ENCODE measurements at places on chromosomes 6 and 20.

GRCh38 chr20:9322661-9323060 is 191.7 kb upstream of the LAMP5 start:
- H3K27ac ChIP-seq = no peak overlapping the region
- no peaks in the 10 kb centered on the region for H3K4me1 ChIP-seq
- H3K36me3 ChIP-seq = no peaks in the 10 kb centered on the region
- no peak for DNase-seq

DNA sequence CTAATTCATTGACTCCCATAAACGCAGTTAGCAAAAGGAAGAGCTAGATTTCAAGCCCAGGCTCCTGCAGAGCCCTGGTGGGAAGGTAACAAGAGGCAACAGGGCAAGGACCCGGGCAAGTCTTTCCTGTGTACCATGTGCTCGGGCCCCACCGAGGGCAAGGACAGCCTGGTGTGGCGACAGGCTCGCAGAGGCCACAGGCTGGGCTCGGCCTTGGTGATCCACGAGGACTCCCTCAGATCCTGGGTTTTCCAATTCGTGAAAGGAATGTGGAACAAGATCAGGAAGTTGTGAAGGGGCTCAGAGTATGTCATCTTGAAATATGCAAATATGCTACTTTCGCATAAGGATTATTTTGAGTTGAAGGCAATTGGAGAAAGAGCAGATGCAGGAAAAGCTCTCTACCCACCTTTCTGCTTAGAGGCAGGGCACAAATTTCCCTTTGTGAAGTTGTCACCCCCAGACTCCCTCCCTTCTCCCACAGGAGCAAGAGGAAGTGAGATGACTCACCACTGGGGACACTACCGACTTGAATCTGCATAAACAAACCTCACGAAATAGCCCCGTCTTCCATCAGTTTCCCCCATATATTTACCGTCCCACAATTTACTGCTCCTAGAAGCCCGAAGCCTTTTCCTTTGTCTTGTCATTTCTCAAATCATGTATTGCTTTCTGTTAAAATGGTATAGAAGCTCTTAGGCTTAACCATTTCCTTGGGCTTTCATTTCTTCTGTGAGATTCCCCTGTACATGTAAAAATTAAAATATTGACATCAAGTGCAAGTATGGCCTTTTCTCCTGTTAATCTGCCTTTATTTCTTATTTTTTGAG is 79.0 kb downstream of the PSMG4 start:
- H3K27me3 ChIP-seq = no peaks in the 10 kb centered on the region
- no peak overlapping the region for H3K27ac ChIP-seq
- no peak overlapping the region for H3K4me3 ChIP-seq
- H3K36me3 ChIP-seq = no peaks in the 10 kb centered on the region
- H3K4me1 ChIP-seq = no peaks in the 10 kb centered on the region

DNA sequence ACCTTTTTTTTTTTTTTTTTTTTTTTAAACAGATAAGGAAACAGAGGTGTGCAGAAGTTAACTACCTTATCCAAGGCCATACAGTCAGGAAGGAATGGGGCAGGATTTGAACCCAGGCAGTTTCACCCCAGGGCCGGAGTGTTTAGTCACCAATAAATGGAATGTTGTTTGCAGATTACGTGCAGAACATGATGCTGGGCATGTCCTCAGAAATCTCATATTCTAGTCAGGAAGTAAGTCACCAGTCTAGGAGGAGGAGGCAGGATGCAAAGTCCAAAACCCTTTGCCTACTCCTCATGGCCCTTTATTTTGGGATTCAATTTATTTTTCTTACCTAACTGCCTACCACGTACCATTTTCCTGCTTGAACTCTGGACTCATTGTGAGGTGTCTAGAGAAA is 57.1 kb upstream of the LRRC1 start:
- no peak for DNase-seq
- H3K36me3 ChIP-seq = no peaks in the 10 kb centered on the region
- no peak overlapping the region for H3K27ac ChIP-seq
- H3K4me1 ChIP-seq = peaks cover 9% of the 10 kb centered on the region
- H3K4me3 ChIP-seq = no peak overlapping the region

DNA sequence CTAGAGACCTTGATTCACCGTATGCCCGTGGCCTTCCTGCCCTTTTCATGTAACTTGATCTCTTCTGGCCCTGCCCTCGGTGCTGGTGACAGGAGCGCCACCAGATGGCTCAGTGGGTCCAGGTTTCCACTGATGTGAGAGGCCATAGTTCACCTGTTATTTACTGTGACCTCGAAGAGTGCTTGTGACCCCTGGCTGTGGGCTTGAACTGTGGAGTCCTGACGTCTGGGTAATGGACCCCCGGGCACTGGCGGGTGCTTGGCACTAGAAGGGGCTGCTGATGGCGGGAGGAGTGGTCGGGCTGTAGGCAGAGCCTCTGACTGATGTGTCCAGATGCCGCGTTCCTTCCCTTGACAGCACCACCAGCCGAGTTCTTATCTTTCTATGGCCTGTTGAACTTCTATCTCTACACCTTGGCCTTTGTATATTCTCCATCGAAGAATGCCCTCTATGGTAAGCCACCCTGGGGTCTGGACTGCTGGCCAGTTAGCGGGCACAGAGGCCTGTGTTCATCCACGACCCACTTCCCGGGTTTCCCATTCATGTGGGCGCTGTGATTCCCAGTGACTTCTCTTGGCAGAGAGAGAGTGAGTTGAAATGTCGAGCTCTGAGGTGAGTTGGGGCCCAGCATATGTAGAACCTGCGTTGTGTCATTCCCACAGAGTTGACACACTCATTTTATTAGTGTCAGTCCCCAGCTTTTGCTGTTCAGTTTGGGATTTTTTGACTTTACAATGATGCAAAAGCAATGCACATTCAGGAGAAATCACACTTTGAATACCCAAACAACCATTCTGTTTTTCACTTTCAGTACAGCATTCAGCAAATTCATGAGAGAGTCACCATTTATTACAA is 14.9 kb downstream of the DYNLT1 start:
- H3K4me1 ChIP-seq = peaks cover 3% of the 10 kb centered on the region
- no peak for DNase-seq
- no peak overlapping the region for H3K4me3 ChIP-seq
- H3K27me3 ChIP-seq = no peaks in the 10 kb centered on the region
- H3K27ac ChIP-seq = no peak overlapping the region
- peaks cover 66% of the 10 kb centered on the region for H3K36me3 ChIP-seq

DNA sequence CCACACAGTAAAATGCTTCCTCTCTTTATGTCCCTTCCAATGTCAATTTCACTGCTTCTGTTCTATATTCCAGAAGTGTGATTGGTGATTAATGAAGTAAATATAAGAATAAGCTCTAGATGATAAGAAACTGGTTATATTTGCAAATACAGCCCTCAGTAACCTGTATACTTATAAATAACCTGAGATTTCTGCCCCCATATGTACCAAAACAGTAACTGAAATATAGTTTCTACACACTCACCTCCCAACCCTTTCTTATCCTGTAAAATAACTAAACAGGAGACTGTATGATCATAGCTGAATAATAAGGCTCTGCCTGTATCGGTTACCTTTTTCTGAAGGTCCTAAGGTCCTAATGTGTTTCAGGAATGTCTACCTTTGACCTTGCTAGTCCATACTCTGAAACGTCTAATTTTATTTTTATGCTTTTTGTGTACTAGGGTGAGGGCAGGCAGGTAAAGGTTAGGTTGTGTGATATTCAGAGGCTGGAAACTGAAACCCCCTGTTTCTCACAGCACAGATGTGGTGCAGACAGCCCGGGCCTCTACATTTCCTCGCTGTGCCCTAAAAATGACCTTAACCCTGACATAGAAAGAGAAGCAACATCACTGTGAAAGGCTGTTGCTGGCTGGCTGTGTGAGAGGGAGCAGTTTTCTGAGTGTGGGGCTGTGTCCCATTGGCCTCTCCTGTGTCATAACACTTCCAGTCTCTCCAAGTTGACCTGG is 378.8 kb downstream of the CENPW start:
- H3K4me1 ChIP-seq = no peaks in the 10 kb centered on the region
- H3K36me3 ChIP-seq = no peaks in the 10 kb centered on the region
- no peak for DNase-seq
- no peaks in the 10 kb centered on the region for H3K27me3 ChIP-seq
- no peak overlapping the region for H3K4me3 ChIP-seq

- H3K4me3 ChIP-seq = no peak overlapping the region
- H3K4me1 ChIP-seq = no peaks in the 10 kb centered on the region
- no peak for DNase-seq
- no peaks in the 10 kb centered on the region for H3K36me3 ChIP-seq
- no peak overlapping the region for H3K27ac ChIP-seq
These were observed 117.4 kb upstream of the PRDM1 start for GRCh38 chr6:105968603-105969333.

- H3K27me3 ChIP-seq = no peaks in the 10 kb centered on the region
- H3K4me1 ChIP-seq = peaks cover 14% of the 10 kb centered on the region
- H3K27ac ChIP-seq = no peak overlapping the region
- H3K4me3 ChIP-seq = no peak overlapping the region
These were observed 45.6 kb downstream of the LRRN4 start for GRCh38 chr20:6008254-6008653.

DNA sequence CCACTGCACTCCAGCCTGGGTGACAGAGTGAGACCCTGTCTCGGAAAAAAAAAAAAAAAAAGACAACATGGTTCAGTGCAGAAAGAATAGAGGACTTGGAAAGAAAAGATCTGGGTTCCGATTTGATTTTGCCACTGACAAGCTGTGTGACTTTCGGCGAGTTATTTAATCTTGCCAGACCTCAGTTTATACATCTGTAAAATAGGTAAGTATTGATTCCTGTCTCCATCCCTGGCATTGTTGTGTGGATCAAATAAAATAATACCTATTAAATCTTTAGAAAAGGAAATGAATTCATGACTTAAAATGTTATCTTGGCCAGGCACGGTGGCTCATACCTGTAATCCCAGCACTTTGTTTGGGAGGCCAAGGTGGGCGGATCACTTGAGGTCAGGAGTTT is 7.0 kb downstream of the ITCH start:
- no peaks in the 10 kb centered on the region for H3K27me3 ChIP-seq
- H3K4me1 ChIP-seq = peaks cover 14% of the 10 kb centered on the region
- no peak overlapping the region for H3K27ac ChIP-seq
- H3K4me3 ChIP-seq = no peak overlapping the region
- no peak for DNase-seq
- H3K36me3 ChIP-seq = peaks cover 12% of the 10 kb centered on the region

- peaks cover 8% of the 10 kb centered on the region for H3K36me3 ChIP-seq
- no peaks in the 10 kb centered on the region for H3K27me3 ChIP-seq
- H3K27ac ChIP-seq = no peak overlapping the region
- peaks cover 34% of the 10 kb centered on the region for H3K4me1 ChIP-seq
- no peak for DNase-seq
These were observed 68.7 kb downstream of the SYTL3 start for GRCh38 chr6:158718461-158719046.

GRCh38 chr6:12472601-12473038 is 182.5 kb downstream of the EDN1 start:
- no peak for DNase-seq
- no peaks in the 10 kb centered on the region for H3K36me3 ChIP-seq
- no peak overlapping the region for H3K27ac ChIP-seq
- H3K4me1 ChIP-seq = no peaks in the 10 kb centered on the region
- H3K4me3 ChIP-seq = no peak overlapping the region
- no peaks in the 10 kb centered on the region for H3K27me3 ChIP-seq

DNA sequence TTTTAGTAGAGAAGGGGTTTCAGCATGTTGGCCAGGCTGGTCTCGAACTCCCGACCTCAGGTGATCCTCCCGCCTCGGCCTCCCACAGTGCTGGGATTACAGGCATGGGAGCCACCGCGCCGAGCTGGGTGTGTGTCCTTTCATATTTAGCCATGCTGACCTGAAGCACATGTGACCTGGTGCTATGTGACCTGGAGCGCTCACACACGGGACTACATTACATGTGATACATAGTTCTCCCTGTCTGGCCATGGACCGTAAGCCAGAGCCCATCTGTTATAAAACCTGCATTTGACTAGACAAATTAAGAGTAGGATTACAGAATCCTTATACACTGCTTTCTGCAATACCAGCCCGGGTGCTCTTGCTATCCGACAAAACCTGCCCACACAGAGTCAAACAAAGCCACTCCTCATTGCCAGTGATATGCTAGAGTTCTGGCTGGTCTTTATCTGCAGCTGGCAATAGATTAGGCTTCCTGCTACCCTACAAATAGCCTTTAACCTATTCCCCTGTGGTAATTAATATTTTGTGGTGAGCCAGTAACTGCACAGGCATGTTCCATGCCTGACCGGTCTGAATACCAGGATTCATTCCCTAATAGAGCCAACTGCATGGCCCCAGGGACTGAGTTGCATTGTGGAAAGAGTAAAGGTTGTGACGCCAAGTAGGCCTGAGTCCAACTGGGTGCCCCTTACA is 26.3 kb upstream of the FAM50B start:
- H3K27me3 ChIP-seq = no peaks in the 10 kb centered on the region
- H3K27ac ChIP-seq = no peak overlapping the region
- H3K36me3 ChIP-seq = no peaks in the 10 kb centered on the region
- DNase-seq = no peak

- no peak for DNase-seq
- H3K36me3 ChIP-seq = no peaks in the 10 kb centered on the region
- H3K4me3 ChIP-seq = no peak overlapping the region
- H3K27ac ChIP-seq = no peak overlapping the region
These were observed 95.9 kb upstream of the PRL start for GRCh38 chr6:22392711-22393110.

- no peaks in the 10 kb centered on the region for H3K36me3 ChIP-seq
- DNase-seq = no peak
- H3K4me1 ChIP-seq = no peaks in the 10 kb centered on the region
- no peak overlapping the region for H3K27ac ChIP-seq
- H3K4me3 ChIP-seq = no peak overlapping the region
- no peaks in the 10 kb centered on the region for H3K27me3 ChIP-seq
These were observed 104.6 kb downstream of the TFAP2A start for GRCh38 chr6:10310330-10310653.

GRCh38 chr20:53922901-53923314 is 147.5 kb downstream of the BCAS1 start:
- DNase-seq = no peak
- H3K4me1 ChIP-seq = no peaks in the 10 kb centered on the region
- no peaks in the 10 kb centered on the region for H3K36me3 ChIP-seq
- H3K4me3 ChIP-seq = no peak overlapping the region

- H3K27ac ChIP-seq = no peak overlapping the region
- no peaks in the 10 kb centered on the region for H3K4me1 ChIP-seq
- no peaks in the 10 kb centered on the region for H3K36me3 ChIP-seq
- no peaks in the 10 kb centered on the region for H3K27me3 ChIP-seq
- no peak for DNase-seq
These were observed 168.6 kb downstream of the ZFAND3 start for GRCh38 chr6:37988127-37988526.

GRCh38 chr6:11039040-11039439 is 5.1 kb downstream of the ELOVL2 start:
- H3K4me1 ChIP-seq = no peaks in the 10 kb centered on the region
- no peak for DNase-seq
- H3K36me3 ChIP-seq = no peaks in the 10 kb centered on the region
- no peak overlapping the region for H3K4me3 ChIP-seq
- no peak overlapping the region for H3K27ac ChIP-seq

- no peaks in the 10 kb centered on the region for H3K36me3 ChIP-seq
- H3K27me3 ChIP-seq = no peaks in the 10 kb centered on the region
These were observed 2.6 kb downstream of the TDRD6 start for GRCh38 chr6:46690141-46690755.

Data from effector memory CD4-positive, alpha-beta T cell (primary cell).